ENCODE measurements at places on chromosomes 2 and 18.

DNA sequence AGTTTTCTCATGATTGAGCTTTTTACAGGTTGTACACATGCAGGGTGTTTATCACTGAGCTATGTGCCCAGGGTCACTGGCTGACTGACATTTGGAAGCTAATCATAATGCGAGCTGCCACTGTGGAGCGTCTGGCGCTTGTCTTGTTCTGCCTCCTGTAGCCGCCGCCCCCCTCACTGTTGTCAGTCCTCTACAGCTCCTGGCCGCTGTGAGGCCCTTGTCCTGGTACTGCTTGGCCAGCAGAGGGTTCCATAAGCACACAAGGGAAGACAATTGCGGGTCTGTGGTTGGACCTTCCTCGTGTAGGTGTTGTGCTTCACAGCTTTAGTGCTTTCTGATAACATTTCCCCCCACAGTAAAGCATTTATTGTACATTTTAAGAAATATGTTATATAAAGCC, 105.6 kb upstream of the LDLRAD4 start:
- DNase-seq: no peak

DNA sequence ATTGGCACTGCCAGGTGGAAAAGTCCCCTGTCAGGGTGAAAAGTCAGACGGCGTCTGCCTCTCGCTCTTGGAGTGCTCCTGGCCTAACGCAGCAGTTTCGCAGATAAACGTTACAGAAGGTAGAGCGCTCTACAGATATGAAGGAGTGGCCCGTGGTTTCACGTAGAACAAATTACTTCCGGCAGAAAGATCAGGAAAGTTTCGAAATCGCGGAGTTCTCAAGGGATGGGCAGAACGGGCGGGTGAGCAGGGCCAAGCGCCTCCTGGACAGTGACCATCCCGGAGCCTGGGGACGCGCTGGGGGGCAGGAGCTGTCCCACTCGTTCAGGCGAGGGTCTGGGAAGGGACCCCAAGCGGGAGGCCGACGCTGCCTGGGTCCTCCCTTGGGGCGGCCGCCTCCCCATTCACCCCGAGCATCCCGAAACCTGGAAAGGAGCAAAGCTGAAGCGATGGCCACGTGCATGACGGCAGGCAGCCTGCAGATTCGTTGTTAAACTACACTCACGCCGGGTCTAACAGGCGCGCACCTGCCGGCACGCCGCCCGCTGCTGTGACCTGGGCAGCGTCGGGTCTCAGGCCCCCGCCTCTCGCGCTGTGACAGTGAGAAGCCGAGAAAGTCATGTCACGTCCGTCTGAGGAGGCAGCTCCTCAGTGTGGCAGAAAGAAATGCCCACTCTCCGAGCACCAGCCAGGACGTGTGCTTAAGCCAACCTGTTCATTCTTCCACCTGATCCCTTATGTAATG, 122.9 kb upstream of the SALL3 start:
- no peak for DNase-seq

GRCh38 chr2:5596868-5597267, 95.3 kb upstream of the SOX11 start:
- no peak for DNase-seq

DNA sequence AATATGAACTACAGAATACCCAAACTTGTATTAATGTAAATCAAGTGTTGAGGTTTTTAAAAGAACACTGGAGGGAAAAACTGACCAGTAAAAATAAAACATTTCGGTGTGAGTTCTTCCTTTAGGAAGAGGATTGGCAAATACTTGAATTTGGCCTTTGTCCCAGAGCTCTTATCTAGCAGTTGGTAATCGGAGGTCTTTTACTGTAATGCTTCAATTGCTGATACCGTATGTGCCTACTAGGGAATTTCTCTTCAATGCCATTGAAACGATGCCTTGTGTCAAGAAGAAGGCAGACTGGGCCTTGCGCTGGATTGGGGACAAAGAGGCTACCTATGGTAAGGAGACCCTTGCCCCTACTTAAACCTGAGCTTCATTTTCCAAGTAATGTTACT, 4.1 kb downstream of the RRM2 start:
- no peak for DNase-seq

GRCh38 chr2:65488527-65488926, 56.1 kb upstream of the SPRED2 start:
- no peak for DNase-seq

- no peak for DNase-seq
Observed at GRCh38 chr2:194327196-194327888, 1329.7 kb upstream of the SLC39A10 start.

Measured in activated T-cell treated with anti-CD3 and anti-CD28 coated beads for 1 hour (primary cell).